Upper lobe of left lung (tissue), 6 donors: ENCODE measurements at places on chromosomes 5 and 9. TPM values are rescaled to one million over a fixed set of nuclear protein-coding genes. Genes with fewer than 3 reads are reported as not detected.

Gene C1QTNF3
- 3.2 TPM for total RNA-seq

GRCh38 chr9:23153058-23153457 is 673.0 kb downstream of the ELAVL2 start:
- DNase-seq, result no peak
- H3K36me3 ChIP-seq, result no peaks in the 10 kb centered on the region
- no peaks in the 10 kb centered on the region for H3K4me1 ChIP-seq
- H3K4me3 ChIP-seq, result no peak overlapping the region
- H3K27me3 ChIP-seq, result no peaks in the 10 kb centered on the region

DNA sequence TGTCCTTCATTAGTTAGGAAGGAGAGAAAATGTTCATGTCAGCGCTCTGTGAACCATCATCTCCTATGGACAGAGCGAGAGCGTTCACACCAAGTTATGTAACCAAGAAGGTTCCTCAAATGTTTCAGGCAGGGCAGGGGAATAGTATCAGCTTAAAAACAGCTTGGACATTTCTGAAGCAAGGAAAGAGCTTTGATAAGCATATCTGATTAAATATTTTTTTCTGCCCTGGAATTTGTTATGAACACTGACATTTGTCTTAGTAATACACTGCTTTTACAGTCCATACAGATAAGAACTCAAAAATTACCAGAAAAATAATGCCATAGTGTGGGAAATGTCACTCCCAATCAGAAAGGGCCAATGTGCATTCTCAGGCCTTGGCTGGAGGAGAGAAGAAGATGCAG is 66.3 kb upstream of the LIFR start:
- no peaks in the 10 kb centered on the region for H3K4me1 ChIP-seq
- DNase-seq, result no peak
- H3K27ac ChIP-seq, result no peak overlapping the region
- no peaks in the 10 kb centered on the region for H3K27me3 ChIP-seq
- no peaks in the 10 kb centered on the region for H3K36me3 ChIP-seq

GRCh38 chr5:74233571-74233970 is 407.0 kb downstream of the ENC1 start:
- H3K4me3 ChIP-seq, result no peak overlapping the region
- no peaks in the 10 kb centered on the region for H3K4me1 ChIP-seq
- no peak overlapping the region for H3K27ac ChIP-seq
- no peaks in the 10 kb centered on the region for H3K27me3 ChIP-seq

DNA sequence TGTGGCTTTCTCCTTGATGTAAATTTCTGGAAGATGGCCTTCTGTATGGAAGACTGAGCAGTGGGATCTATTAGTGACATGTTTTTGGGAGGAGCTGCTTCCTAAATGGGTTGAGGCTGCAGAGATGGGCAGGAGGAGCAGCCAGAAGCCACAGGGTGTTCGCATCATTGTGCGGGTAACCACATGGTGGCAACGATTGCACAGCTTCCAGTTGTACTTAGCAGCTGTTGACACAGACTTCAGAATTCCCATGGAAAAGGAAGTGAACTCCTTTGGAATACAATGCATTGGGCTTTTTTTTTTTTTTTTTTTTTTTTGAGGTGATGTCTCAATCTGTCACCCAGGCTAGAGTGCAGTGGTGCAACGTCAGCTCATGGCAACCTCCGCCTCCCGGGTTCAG is 297.3 kb downstream of the NR3C1 start:
- no peaks in the 10 kb centered on the region for H3K27me3 ChIP-seq
- H3K27ac ChIP-seq, result no peak overlapping the region
- no peak overlapping the region for H3K4me3 ChIP-seq
- no peaks in the 10 kb centered on the region for H3K36me3 ChIP-seq
- H3K4me1 ChIP-seq, result peaks cover 17% of the 10 kb centered on the region

DNA sequence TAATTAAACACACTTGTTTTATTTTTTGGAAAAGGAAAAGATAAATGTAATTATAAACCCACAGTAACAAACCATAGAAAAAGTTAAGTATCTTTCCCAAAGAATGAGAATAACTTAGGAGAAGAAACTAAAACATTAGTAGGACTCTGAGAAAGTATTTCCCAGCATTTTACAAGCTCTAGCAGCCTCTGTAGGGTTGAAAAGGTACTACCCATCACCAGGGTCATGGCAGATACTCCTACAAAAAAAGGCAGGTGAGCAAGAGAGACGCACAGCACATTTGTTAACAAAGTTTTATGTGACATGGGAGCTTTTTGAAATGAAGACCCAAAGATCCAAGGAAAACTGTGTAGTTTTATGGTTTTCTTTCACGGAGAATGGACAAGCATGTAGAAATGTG is 77.7 kb upstream of the FAM169A start:
- no peak overlapping the region for H3K4me3 ChIP-seq
- H3K27me3 ChIP-seq, result no peaks in the 10 kb centered on the region
- no peak overlapping the region for H3K27ac ChIP-seq
- DNase-seq, result no peak

DNA sequence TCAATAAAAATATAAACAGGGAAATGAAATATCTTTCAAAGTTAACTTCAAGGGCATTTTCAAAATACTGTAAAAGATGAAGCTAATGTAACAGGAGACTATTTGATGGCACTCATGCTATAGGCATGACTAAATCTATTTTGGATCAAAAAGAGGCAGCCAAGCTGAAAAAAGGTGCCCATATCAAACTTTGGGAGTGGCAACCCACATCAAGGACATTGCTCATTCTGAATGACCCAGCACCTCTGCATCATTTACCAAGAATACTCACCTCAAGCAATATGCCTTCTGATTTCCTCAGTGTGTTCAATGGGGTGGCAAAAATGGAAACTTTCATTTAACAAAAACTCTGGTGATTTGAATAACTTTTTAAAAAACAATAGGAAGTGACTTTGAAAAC is 853.3 kb downstream of the TLE1 start:
- no peaks in the 10 kb centered on the region for H3K27me3 ChIP-seq
- H3K27ac ChIP-seq, result no peak overlapping the region
- H3K4me1 ChIP-seq, result no peaks in the 10 kb centered on the region
- H3K36me3 ChIP-seq, result no peaks in the 10 kb centered on the region
- DNase-seq, result no peak
- H3K4me3 ChIP-seq, result no peak overlapping the region

DNA sequence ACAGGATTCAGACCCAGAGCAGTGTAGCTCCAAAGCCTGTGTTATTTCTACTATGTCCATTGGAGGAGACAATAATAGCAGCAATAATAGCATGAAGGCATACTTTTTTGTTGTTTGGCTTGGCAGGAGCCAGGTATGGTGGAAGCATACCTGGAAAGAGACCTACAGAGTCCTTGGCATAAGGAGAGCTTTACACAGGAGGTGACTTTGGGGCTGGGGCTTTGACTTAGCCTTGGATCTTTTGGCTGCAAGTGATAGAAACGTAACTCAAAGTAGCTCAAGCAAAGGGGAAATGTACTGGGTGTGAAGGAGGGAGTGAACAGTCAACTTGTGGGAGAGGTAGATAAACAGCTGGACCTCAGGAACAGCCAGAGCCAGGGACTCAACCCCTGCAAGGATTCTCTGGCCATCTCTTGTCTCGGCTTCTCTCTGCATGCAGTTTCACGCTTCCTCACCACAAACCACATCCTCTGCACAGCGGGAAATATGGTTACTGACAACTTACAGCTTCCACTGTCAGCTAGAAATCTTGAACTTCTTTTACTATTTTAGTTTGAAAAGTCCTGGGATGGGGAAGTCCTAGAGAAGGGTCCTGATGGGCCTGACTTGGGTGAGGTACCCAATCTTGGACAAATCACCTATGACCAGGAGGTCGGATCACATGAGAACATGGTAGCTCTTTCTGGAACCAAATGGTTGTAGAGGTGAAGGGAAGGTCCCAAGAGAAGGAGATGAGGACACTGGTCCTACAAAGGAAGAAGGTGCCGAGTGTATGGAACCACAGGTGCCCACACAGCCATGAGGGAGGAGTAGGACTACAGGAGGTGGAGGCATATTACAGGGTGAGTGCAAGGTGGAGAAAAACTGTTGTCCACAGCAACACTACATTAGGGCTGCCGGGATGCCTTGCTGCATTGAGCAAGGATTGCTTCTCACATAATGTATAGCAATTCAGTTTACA is 47.0 kb upstream of the TGFBR1 start:
- peak overlapping the region; percentile 78 for H3K27ac ChIP-seq
- no peak overlapping the region for H3K4me3 ChIP-seq
- H3K27me3 ChIP-seq, result no peaks in the 10 kb centered on the region
- DNase-seq, result no peak
- no peaks in the 10 kb centered on the region for H3K36me3 ChIP-seq

DNA sequence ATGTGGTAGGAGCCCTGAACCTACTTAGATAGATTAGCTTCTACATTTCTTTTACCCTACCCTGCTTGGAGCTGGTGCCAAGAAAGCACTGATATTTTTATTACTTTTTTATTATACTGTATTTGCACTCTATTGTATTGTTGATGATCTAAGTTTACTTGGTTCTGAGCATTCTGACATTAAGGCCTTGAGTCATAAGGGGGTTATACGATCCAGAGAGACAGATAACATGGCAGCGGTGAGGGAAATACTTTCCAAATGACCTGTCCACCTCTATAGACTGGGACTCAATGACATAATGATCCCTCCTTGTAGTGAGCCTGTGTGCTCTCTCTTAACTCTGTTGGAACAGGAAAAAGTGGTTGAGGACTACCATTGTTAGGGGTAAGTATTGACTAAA is 176.3 kb downstream of the MAN2A1 start:
- H3K27me3 ChIP-seq, result no peaks in the 10 kb centered on the region
- H3K36me3 ChIP-seq, result no peaks in the 10 kb centered on the region
- no peak for DNase-seq
- H3K27ac ChIP-seq, result no peak overlapping the region
- H3K4me3 ChIP-seq, result no peak overlapping the region
